ENCODE measurements at places on chromosomes 13 and 19.
A peak's percentile ranks its signal among the peaks of the same experiment; 100 is the strongest.

DNA sequence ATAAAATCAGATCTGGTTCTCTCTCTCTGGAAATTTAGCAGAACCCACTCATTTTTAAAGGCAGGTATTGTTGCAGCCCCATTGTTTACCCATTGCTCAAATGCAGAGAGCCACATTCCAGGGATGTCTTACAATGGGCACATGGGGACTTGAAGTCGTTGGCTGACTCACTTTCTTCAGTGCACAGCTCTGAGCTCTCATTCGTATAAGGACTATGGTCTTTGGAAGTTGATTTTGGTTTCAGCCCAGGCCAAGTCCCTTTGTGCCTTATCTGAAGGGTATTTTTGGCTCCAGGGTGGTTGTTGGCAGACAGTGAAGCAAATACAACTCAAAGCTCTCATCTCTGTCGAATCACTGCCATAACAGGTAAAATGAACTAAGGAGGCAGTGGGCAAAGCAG is 47.3 kb upstream of the CLDN10 start:
- DNase-seq = no peak

GRCh38 chr13:114129649-114130062 is 2.8 kb downstream of the RASA3 start:
- DNase-seq = peak; percentile 64

- peak; percentile 51 for DNase-seq
Measured at GRCh38 chr19:17234911-17235299, 8.9 kb downstream of the OCEL1 start.

DNA sequence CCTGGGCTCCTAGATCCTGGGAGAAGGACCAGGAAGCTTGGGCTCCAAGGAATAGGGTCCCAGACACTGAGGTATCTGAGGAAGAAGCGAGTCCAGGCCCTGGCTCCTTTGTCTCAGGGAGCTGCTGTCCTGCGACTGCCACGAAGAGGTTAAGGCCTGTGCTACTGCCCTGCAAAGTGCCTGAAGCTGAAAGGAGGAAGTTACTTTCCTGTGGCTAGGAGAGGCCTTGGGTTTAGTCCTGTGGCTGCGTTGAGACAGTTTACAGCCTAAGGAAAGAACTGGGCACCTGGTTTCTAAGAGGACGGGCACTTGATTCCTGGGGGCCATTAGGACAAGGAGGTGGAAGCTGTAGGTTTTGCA is 2.8 kb downstream of the MYADM start:
- DNase-seq = no peak

DNA sequence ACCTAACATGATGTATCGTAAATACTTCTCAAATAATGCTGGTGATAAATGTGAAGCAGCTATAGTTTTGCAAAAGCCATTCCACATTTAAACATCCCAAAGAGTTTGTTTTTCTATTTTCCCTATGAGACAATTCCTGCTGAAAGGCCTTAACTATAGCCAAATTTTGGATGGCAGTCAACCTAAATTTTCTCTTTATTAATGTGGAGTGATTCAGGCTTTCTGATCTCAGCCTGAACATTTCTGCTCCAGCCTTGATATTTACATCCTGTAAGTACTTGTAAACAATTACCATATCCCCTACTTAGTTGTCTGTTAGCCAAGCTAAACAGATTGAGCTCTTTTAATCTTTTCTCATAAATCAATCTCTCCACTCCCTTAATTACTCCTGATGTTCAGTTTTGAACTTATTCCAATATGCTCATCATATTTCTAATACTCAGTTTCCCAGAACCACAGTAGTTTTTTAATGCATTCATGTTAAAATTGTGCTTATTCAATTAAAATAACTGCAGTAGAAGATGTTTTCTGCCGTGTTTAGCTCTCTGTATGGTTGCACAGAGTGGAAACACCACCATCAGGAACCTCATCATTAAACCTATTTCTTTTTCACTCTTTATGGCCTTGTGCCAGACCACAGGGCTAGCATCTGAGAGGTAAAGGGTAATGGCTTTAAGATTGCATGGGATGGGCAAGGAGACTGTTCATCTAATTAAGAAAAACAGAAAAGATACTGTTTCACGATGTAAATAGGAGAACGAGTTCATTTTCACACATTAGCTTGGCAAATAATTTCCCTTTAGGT is 1235.2 kb upstream of the SLC10A2 start:
- no peak for DNase-seq

- DNase-seq = no peak
Measured at GRCh38 chr19:58509731-58510083, 2.1 kb downstream of the SLC27A5 start.

- no peak for DNase-seq
Measured at GRCh38 chr13:52992110-52992509, 36.5 kb upstream of the OLFM4 start.

GRCh38 chr13:101144808-101145419 is 271.4 kb downstream of the NALCN start:
- DNase-seq = peak; percentile 81

DNA sequence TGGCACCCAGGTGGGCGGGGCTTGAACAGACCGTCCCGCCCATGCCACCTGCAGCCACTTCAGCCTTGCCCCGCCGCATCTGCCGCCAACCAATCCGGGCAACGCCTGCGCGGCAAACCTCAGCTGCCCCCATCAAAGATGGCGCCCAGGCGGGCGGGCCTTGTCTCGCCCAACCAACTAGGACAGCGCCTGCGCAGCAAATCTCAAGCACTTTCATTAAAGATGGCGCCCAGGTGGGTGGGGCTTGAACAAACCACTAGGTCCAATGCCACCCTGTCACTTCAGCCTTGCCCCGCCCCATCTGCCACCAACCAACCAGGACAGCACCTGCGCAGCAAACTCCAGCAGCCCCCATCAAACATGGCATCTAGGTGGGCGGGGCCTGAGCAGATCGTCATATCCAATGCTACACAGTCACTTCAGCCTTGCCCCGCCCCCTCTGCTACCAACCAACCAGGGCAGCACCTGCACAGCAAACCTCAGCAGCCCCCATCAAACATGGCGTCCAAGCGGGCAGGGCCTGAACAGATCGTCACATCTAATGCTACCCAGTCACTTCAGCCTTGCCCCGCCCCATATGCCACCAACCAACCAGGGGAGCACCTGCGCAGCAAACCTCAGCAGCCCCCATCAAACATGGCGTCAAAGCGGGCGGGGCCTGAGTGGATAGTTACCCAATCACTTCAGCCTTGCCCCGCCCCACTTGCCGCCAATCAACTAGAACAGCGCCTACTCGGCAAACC is 1.4 kb downstream of the PEG3 start:
- DNase-seq = peak; percentile 44

GRCh38 chr19:40570313-40571004 is 6.2 kb upstream of the SHKBP1 start:
- DNase-seq = peak; percentile 100

GRCh38 chr13:41117869-41118268 is 14.7 kb downstream of the KBTBD6 start:
- DNase-seq = no peak

GRCh38 chr13:22103046-22104027 is 432.5 kb downstream of the FGF9 start:
- no peak for DNase-seq

- peak; percentile 68 for DNase-seq
Measured at GRCh38 chr19:20999731-21000352, 20.6 kb upstream of the ZNF430 start.

- DNase-seq = no peak
Measured at GRCh38 chr13:74067818-74068217, 66.4 kb downstream of the KLF12 start.

GRCh38 chr19:13055213-13056051 is 47.2 kb downstream of the LYL1 start:
- DNase-seq = peak; percentile 44

Measured in dermis blood vessel endothelial cell (primary cell).